ENCODE measurements at places on chromosomes 2 and 18. TPM values are rescaled to one million over a fixed set of nuclear protein-coding genes. Genes with fewer than 3 reads are reported as not detected.

SH3YL1 gene
- 84.8 TPM for total RNA-seq

LRP1B gene
- total RNA-seq, result under 0.01 TPM

ALLC gene
- total RNA-seq, result not detected

CIB4 gene
- total RNA-seq, result not detected

ABCG8 gene
- not detected for total RNA-seq

HOXD13 gene
- total RNA-seq, result not detected

GAREM2 gene
- 0.34 TPM for total RNA-seq

LONRF2 gene
- total RNA-seq, result not detected

PTPRM gene
- 27.7 TPM for total RNA-seq

ANKRD30B gene
- not detected for total RNA-seq

DLX2 gene
- total RNA-seq, result 0.28 TPM

UGT1A5 gene
- total RNA-seq, result not detected

COLEC12 gene
- not detected for total RNA-seq

CFC1 gene
- not detected for total RNA-seq

OTX1 gene
- total RNA-seq, result 2.7 TPM

PDE11A gene
- not detected for total RNA-seq

MITD1 gene
- 19.9 TPM for total RNA-seq

CYB5A gene
- 66.2 TPM for total RNA-seq

SDC1 gene
- total RNA-seq, result 741 TPM

ANTXR1 gene
- total RNA-seq, result 4.4 TPM

SFTPB gene
- total RNA-seq, result not detected

AKAIN1 gene
- total RNA-seq, result not detected
